Inflammatory macrophage (primary cell): ENCODE measurements at places on chromosomes 7 and 10.

GRCh38 chr7:113408999-113409398 lies 290.6 kb upstream of the SMIM30 start:
- DNase-seq = no peak

GRCh38 chr10:132112611-132113010 lies 46.9 kb downstream of the JAKMIP3 start:
- DNase-seq = no peak

GRCh38 chr10:98098247-98098646 lies 36.2 kb upstream of the R3HCC1L start:
- DNase-seq = no peak

- peak; percentile 54 for DNase-seq
Observed at GRCh38 chr7:102288285-102288930, 1.7 kb downstream of the SH2B2 start.

DNA sequence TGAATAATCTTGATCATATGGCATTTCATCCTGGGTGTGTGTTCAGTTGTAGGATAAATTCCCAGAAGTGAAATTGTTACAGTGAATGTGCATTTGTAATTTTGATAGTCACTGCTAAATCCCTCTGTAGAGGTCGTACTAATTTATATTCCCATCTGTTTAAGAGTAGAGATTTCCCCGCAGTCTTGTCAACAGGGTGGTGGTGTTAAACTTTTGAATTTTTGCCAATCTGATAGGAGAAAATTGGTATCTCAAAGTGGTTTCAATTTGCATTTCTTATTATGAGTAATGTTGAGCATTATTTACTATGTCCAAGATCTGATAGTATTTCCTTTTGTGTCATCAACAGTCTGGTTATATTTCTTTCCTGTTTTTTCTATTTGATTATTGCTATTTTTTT lies 101.7 kb downstream of the AUTS2 start:
- DNase-seq = no peak

DNA sequence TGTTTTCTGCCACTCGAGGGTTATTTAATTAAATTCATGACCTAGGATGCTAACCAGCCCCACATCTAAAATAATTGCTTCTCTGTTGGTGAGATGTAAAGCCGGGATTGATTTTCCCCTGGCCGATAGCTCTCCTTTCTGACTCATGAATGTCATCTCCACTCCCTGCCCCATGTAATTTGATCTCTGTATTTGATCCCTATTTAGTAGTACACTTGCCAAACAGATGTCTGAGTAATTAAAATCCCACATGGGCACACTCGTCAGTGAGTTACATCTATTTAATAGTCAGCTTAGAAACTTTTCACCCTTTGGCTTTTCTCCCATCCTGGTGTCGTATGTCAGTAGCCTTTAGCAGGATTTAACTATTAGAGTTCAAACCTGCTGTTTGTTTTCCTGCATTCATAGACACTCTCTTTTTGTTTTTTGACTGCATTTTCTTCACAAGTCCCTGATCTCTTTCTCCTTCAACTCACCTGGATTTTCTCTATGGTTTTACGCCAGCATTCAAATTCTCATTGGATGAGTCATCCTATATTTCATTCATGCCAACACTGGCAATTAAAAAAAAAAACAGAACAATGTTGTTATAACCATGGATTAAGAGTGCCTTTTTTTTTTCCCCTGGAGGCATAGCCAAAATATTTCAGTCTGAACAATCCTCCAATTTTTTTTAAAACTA lies 82.7 kb downstream of the SPAG6 start:
- no peak for DNase-seq

GRCh38 chr7:13904007-13904406 lies 85.5 kb downstream of the ETV1 start:
- DNase-seq = peak; percentile 46
